ENCODE measurements at places on chromosomes 4 and X. TPM values are rescaled to one million over a fixed set of nuclear protein-coding genes. Genes with fewer than 3 reads are reported as not detected.

HMX1 gene
- not detected for total RNA-seq

PCDH10 gene
- under 0.01 TPM for total RNA-seq

CT45A2 gene
- not detected for total RNA-seq

CLDN22 gene
- total RNA-seq, result not detected

POLR2B gene
- total RNA-seq, result 70.5 TPM

CPZ gene
- not detected for total RNA-seq

RNF150 gene
- under 0.01 TPM for total RNA-seq

ENPP6 gene
- not detected for total RNA-seq

FHL1 gene
- 18.8 TPM for total RNA-seq

GLRB gene
- total RNA-seq, result not detected

DGAT2L6 gene
- total RNA-seq, result not detected

MAP9 gene
- 10.3 TPM for total RNA-seq

UGT2B10 gene
- total RNA-seq, result not detected

ASB12 gene
- 0.10 TPM for total RNA-seq

FRMD7 gene
- total RNA-seq, result 0.10 TPM

SPANXA2 gene
- total RNA-seq, result not detected
